ENCODE measurements at places on chromosomes 1 and 21.
A peak's percentile ranks its signal among the peaks of the same experiment; 100 is the strongest.

DNA sequence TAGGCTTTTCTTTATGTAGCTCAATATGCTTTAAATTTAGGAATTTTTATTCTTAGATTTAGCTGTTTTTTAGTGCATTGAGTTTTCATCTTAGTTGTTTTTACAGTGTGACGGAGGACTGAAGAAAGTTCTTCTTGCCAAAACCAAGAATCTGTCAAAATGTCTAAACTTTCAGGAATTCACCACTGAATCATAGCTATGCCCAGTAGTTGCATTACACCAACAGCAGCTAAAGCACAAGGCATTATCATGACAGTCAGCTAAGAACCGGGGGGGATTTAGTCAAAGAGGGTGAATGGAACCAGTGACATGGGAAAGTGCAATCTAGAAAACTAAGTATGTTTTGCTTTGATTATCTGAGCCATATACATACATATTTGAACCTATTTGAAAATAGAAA lies 6.5 kb upstream of the C1orf146 start:
- DNase-seq: no peak

- DNase-seq: no peak
Observed at GRCh38 chr1:200243042-200243437, 166.8 kb downstream of the ZNF281 start.

GRCh38 chr1:6357243-6357936 lies 36.2 kb downstream of the ACOT7 start:
- no peak for DNase-seq

DNA sequence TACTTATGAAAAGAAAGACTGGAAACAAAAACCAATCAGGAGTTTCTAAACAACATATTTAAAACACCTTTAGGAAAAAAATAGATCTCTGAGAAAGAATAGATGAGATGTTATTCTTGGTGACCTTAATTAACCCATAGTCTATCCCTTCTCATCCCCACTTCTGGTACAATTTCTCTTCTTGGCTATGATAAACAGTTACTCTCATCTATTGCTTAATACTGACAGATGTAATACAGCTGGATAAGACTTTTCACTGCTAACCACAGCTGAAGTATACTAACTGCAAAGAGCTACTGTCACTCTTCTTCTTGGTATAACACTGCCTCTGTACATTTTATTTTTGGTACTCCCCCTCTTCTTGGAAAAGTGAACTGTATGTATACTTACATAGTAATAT lies 15.2 kb downstream of the EXTL2 start:
- DNase-seq: no peak

- DNase-seq: no peak
Observed at GRCh38 chr1:220755309-220755708, 7.2 kb downstream of the MTARC2 start.

DNA sequence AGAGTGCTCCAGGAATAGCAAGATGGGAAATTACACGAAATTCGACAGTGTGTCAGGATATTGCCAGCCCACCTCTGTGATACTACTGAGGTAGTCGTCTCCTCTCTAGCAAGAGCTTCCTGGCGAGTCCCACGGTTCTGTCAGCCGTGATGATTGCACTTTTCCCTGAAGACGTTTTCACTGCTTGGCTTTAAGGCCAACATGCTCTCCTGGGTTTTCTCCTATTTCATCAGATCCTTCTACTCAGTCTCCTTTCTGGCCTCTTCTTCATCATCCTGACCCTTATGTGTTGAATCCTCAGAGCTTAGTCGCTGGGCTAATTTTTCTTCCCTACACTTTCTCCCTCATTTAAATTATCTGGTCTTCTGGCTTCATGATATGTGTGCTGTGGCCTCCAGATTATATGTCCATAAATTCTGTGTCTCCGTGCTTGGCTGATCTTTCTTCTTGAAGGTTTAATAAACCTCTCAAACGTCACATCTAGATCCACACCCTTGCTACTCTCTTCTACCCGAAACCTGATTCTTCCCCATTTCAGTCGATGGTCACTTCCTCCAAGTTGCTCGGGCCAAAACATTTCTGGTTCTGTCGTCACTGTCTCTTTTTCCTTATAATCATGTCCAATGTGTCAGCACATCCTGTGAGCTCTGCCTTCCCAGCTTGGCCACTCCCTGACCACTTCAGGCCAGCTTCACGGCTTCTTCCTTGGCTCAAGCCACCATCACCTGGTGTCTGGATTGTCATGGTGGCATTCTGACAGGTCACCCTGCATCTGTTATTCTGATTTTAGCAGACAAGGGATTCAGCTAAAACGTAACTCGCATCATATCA lies 12.2 kb downstream of the OR2B11 start:
- DNase-seq: no peak

- DNase-seq: peak; percentile 93
Observed at GRCh38 chr1:155273343-155274245, at the start of gene CLK2. TSS of gene CLK2 (minus strand) at chr1:155273504. CDS start at chr1:155270977, 2,527 bp downstream.

DNA sequence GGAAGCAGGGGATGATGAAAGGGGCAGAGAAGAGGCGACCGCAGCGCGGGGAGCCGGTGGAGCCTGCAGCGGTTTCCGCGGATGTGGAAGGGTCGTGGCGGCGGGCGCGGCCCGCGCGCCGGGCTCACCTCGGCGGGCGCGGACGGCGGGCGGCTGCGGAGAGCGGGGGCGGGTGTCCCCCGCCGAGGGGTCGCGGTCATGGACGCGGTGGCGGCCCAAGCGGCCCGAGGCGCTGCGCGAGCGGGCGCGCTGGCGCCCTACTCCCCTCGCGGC lies 572 bp downstream of the LPGAT1 start:
- DNase-seq: no peak

DNA sequence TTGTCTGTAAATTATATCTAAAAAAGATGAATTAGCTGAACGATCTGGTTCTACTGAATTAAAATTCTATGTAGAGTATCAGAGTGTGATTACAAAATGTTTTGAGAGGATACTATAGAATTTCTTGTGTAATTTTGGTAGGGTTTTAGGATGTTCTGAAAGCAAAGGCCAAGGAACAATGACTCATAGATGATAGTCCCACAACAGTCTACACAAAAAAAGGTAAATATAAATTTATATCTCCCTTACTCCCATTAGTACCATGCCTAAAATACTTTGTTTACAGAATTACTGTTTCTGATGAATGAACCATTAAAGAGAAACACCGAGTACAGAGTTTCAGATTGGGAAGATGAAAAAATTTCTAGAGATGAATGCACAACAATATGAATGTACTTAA lies 9.5 kb downstream of the EDEM3 start:
- no peak for DNase-seq

GRCh38 chr1:32388641-32389040 lies 5.6 kb downstream of the BSDC1 start:
- no peak for DNase-seq

GRCh38 chr1:241389400-241389799 lies 32.4 kb upstream of the RGS7 start:
- no peak for DNase-seq

- DNase-seq: no peak
Observed at GRCh38 chr1:235511470-235512240, 7.4 kb upstream of the B3GALNT2 start.

DNA sequence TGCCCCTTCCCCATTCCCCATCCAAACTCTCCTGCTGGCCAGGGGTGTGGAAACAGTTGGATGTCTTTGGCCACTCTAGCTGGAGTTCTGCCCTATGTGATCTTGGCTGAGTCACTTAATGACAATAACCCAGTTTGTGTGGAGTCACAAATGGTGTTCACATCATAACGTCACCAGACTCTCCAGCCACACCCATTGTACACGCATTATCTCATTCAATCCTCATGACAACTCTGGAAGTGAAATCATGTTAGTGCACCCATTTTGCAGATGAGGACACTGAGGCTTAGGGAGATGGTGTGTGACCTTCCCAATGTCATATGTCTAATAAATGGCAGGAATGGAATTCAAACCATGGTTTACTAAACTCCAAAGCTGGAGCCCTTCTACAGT lies 1.2 kb upstream of the CDA start:
- no peak for DNase-seq

DNA sequence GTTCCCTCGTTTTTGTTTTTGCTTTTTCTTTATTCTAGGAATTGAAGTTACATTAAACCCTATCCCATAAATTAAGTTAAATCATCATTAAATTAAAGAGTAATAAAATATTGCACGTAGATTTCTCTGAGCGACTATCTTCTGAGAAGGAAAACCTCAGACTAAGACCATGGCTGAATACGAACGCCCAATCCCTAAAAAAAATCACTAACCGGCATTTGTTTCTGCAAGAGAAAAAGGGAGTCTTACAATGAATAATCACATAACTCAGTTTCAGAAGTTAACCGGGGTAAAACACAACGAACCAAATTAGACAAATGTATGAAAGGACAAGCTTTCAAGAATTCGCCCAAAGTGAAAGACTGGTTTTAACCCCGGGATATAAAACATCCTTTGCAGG lies 1.3 kb downstream of the PIK3R3 start:
- DNase-seq: no peak

DNA sequence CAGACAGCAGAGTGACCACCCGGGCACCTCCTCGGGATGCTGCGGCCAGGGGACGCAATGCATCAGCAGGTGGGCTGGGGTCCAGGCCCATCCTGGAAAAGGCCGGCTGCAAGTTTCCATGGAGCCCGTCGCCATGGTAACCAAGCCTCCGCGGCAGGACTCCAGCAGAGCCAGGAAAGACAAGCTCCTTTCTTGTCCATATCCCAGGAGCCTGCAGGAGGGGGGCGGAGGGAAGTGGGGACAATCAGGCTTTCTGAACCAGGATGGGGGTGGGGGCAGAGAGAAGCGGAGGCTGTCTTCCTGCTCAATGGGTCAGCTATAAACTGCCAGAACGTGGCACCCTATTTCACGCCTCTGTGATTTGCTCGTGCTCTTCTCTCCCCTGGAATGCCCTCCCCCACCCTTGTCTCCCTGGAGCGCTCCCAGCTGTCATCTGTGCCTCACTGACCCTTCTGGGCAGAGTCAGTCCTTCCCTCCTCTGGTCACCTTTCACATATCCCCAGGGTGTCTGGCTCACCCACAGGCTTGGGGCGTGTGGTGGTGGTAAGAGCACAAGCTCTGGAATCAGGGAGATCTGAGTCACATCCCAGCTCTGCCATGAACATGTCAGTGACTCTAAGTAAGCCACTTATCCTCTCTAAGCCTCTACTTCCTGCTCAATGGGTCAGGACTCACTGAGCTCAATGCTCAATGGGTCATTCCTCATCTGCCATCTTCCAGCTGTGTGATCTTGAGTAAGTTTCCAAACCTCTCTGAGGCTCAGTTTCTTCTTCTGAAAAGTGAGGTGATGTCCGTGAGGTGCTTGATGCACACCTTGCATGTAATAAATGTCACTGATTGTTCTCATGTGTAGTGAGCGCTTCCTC lies 58.9 kb upstream of the LAPTM5 start:
- peak; percentile 88 for DNase-seq

DNA sequence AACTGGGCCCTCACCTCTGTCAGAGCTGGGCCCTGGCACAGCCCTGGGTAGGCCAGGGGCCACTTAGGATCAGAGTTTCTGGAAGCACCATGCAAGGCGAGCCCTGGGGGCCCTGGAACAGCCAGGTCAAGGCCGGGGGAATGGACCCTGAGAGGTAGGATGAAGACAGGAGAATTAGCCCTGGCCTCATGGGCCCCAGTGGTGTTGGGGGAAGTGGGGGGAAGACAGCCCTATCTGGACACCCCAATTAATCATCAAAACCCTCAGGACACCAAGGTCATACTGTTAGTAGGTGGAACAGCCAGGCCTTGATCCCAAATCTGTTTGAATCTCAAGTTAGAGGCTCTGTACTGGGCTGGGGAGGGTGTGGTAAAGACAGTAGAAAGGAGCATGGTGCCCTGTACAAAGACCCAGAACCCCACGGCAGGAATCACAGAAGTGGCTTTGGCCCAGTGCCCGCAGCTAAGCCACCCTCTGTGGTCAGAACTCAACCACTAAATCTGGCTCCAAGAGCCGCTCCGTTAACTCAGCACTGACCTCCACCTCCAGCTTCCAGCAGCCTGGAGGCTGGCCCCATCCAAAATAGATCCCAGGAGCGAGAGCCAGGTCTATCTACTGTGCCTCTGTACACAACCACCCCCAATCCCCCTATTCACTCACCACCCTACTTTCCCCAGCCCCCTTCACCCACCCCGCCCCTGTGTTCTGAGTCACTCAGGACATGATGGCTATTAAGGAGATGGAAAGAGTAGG lies 14.0 kb upstream of the TRIM63 start:
- no peak for DNase-seq

GRCh38 chr1:172452536-172453152 lies 8.8 kb upstream of the PIGC start:
- DNase-seq: no peak

DNA sequence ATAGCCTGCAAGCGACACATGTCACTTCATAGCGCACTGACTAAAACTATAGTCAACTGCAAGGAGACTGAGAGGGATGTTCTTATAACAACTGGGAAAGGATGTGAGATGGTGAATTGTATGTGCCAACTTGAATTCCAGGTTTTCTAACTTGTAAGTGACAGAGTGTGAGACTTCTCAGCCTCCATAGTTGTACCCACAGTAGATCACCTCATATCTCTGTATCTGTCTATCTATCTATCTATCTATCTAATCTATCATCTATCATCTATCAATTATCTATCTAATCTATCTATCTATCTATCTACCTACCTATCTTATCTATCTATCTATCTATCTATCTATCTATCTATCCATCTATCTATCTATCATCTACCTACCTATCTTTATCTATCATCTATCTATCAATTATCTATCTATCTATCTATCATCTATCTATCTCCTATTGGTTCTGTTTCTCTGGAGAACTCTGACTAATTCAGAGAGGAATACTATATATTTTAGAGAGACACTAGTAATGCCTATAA lies 162.3 kb downstream of the CTH start:
- no peak for DNase-seq

DNA sequence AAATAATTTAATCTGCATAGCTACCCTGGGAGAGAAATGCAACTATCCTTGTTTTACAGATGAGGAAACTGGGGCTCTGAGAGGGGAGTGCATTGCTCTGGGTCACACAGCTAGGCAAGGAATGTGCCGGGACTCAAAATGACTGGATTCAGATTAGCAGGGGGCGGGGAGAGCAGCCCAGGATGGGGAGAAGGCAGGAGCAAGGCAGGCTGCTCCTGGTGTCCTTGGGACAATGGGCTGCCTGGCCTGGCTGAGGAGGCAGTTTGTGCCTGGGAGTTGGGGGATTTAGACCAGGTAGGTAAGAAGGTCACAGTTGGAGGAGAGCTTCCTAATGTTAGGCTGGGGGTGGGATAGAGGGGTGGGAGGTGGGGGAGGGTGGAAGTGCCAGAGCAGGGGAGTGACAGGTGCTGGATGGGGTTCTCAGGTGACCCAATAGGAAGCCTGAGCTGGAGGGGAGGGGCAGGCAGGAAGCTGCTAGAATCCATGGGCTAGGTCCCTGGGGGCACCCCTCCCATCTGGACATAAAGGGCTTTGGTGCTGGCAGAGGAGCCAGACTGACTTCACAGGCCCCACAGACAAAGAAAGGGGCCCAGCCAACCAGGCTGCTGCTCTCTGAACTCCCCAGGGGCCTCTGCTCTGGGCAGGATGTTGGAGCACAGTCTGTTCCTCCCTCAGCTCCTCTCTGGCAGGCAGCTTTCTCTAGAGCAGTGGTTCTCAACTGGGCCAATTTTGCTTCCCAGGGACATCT lies 29.0 kb downstream of the TRIM62 start:
- DNase-seq: peak; percentile 48

GRCh38 chr1:224175617-224176016 lies 7.4 kb upstream of the DEGS1 start:
- DNase-seq: peak; percentile 15

- DNase-seq: no peak
Observed at GRCh38 chr1:224528900-224529299, 87.2 kb upstream of the CNIH3 start.

- DNase-seq: no peak
Observed at GRCh38 chr1:38093569-38094520, 47.3 kb upstream of the POU3F1 start.
